ENCODE measurements at places on chromosomes 11 and 22. TPM values are rescaled to one million over a fixed set of nuclear protein-coding genes. Genes with fewer than 3 reads are reported as not detected.

The RTCB gene
- total RNA-seq: 95.7 TPM

The ALKBH3 gene
- 38.5 TPM for total RNA-seq

GRCh38 chr22:47000888-47001287 is 238.4 kb downstream of the TBC1D22A start:
- no peak for DNase-seq

GRCh38 chr11:17273668-17274282 is 2.8 kb upstream of the NUCB2 start:
- DNase-seq: no peak

- DNase-seq: no peak
These were observed 285.0 kb downstream of the C11orf87 start for GRCh38 chr11:109706945-109707344.

DNA sequence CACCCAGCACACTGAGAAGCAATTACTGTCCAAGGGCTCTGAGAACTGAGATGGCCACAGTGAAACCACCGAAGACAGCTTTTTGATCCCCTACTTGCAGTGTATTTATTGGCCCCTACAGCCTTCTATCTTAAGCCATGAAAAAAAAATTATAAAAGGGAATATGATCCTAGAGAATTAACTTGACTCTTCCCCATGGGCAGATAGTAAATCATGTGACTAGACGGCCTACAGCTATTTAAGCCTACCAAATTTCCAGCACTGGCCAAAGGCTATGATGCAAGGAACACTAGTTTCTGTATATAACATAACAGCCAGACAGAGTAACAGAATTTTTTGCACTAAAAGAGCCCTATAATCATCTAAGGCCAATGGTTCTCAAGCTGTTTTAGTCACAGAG is 53.8 kb downstream of the KCNA4 start:
- DNase-seq: no peak

- no peak for DNase-seq
These were observed 26.1 kb downstream of the BDNF start for GRCh38 chr11:27673979-27674663.

Data from kidney epithelial cell (primary cell).